Glutamatergic neuron (in vitro differentiated cells): ENCODE measurements at places on chromosomes 12 and 14. TPM values are rescaled to one million over a fixed set of nuclear protein-coding genes. Genes with fewer than 3 reads are reported as not detected.
A peak's percentile ranks its signal among the peaks of the same experiment; 100 is the strongest.

DNA sequence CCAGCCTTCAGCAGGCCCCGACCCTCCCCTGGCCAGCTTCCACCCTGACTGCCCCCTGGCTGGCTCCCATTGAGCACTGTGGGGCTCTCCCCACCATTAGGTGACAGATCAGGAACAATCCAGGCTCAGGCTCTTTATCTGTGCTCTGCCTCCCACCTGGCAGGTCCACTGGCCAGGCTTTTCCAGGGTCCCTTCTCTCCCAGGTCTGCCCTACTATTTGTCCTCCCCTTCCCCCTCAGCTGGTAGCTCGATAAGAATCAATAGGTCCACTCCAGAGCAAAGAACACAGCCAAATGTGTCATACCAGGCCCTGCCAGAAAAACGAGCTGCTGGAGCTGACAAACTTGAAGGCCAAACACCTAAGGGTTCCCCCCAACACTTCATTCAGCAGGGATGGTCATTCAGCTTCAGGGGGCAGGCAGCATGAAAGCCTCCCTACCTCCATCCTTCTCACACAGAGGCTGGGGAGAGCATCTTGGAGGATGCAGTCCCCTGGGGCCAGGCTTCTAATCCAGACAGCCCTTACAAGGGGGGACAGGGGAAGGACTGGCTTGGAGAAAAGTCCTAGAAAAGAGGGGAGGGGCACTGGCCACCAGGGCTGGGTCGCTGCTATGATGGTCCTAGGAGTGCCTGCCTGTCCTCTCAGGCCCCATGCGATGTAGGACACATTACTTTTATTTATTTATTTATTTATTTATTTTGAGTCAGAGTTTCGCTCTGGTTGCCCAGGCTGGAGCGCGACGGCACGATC lies 1.9 kb upstream of the KRT18 start:
- peaks cover 6% of the 10 kb centered on the region for H3K27me3 ChIP-seq
- no peaks in the 10 kb centered on the region for H3K36me3 ChIP-seq
- H3K4me1 ChIP-seq: no peaks in the 10 kb centered on the region
- no peak overlapping the region for H3K27ac ChIP-seq
- H3K4me3 ChIP-seq: no peak overlapping the region
- no peak for DNase-seq

GRCh38 chr14:72033365-72033764 lies 101.1 kb downstream of the RGS6 start:
- H3K4me3 ChIP-seq: no peak overlapping the region
- DNase-seq: no peak
- no peaks in the 10 kb centered on the region for H3K36me3 ChIP-seq
- H3K4me1 ChIP-seq: no peaks in the 10 kb centered on the region
- H3K27ac ChIP-seq: no peak overlapping the region
- H3K27me3 ChIP-seq: no peaks in the 10 kb centered on the region

DNA sequence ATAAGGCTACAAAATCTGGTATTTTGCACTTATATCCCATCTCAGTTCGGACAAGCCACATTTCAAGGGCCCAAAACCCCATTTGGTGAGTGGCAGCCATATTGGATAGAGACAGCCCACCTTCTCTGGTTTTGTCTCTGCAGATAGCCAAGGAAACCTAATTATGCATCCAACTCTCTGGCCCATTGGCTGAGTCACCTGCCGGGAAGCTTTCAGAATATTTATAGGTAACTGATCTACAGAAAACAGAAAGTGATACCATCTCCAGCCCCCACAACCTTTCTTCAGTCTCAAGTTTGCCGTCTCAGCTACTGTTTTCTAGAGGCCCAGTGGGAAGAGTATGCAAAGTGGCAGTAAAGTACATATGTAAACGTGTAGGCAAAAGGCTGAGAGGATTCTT lies 33.7 kb upstream of the PPP1CC start:
- H3K4me1 ChIP-seq: no peaks in the 10 kb centered on the region
- no peak overlapping the region for H3K4me3 ChIP-seq
- DNase-seq: no peak
- H3K27me3 ChIP-seq: peaks cover 4% of the 10 kb centered on the region
- H3K27ac ChIP-seq: no peak overlapping the region
- H3K36me3 ChIP-seq: no peaks in the 10 kb centered on the region

GRCh38 chr12:29416748-29417147 lies 35.8 kb upstream of the ERGIC2 start:
- no peak overlapping the region for H3K4me3 ChIP-seq
- no peak for DNase-seq
- H3K27ac ChIP-seq: no peak overlapping the region
- no peaks in the 10 kb centered on the region for H3K4me1 ChIP-seq
- peaks cover 8% of the 10 kb centered on the region for H3K36me3 ChIP-seq

GRCh38 chr14:65173973-65174693 lies 71.8 kb upstream of the MAX start:
- H3K4me3 ChIP-seq: no peak overlapping the region
- no peaks in the 10 kb centered on the region for H3K4me1 ChIP-seq
- no peak for DNase-seq

DNA sequence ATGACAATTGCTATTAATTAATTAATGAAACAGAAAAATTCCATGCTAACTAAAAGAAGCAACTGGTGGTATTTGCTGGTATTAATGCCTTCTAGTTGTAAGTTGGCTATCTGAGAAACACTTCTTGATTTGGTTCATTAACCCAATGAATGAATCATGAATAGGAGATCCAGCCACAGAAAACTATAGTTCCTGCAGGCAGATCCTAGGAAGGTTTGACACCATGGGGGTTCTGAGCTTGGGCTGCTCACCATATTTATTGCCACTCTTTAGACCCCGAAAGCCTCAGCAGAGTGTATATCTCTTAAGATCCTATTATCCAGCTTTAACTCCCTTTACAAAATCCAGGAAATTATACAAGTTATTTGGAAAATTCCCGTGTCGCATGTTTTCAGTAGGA lies 81.4 kb upstream of the REP15 start:
- DNase-seq: no peak
- peaks cover 2% of the 10 kb centered on the region for H3K27me3 ChIP-seq
- H3K4me3 ChIP-seq: no peak overlapping the region
- H3K4me1 ChIP-seq: no peaks in the 10 kb centered on the region

DNA sequence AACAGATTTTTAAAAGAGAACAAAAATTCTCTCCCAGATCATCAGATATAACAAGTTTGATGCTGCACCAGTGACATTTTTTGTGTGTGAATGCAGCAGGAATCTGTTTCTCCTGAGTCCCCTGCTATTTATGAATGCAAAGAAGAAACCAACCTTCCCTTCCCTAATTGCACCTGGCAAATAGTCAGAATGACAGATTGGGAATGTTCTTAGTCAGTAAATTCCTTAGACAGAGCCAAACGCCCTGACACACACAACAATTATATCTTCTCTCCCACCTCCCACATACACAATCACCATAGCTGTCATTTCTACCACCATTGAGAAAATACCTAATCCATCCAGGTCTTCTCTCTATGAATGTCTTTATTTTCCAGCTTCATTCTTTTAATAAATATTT lies 174.4 kb downstream of the ALG10B start:
- no peaks in the 10 kb centered on the region for H3K36me3 ChIP-seq
- DNase-seq: no peak
- H3K27me3 ChIP-seq: peaks cover 2% of the 10 kb centered on the region
- H3K4me1 ChIP-seq: no peaks in the 10 kb centered on the region
- H3K4me3 ChIP-seq: no peak overlapping the region
- H3K27ac ChIP-seq: no peak overlapping the region

GRCh38 chr12:81333812-81334211 lies 255.9 kb downstream of the ACSS3 start:
- no peaks in the 10 kb centered on the region for H3K36me3 ChIP-seq
- no peak overlapping the region for H3K27ac ChIP-seq
- H3K27me3 ChIP-seq: no peaks in the 10 kb centered on the region
- H3K4me3 ChIP-seq: no peak overlapping the region
- H3K4me1 ChIP-seq: no peaks in the 10 kb centered on the region

GRCh38 chr12:56129206-56129941 lies 1.3 kb downstream of the ESYT1 start:
- no peaks in the 10 kb centered on the region for H3K36me3 ChIP-seq
- peaks cover 15% of the 10 kb centered on the region for H3K4me1 ChIP-seq
- peak overlapping the region; percentile 95 for H3K27ac ChIP-seq
- peak; percentile 70 for DNase-seq
- H3K4me3 ChIP-seq: peak overlapping the region; percentile 99

DNA sequence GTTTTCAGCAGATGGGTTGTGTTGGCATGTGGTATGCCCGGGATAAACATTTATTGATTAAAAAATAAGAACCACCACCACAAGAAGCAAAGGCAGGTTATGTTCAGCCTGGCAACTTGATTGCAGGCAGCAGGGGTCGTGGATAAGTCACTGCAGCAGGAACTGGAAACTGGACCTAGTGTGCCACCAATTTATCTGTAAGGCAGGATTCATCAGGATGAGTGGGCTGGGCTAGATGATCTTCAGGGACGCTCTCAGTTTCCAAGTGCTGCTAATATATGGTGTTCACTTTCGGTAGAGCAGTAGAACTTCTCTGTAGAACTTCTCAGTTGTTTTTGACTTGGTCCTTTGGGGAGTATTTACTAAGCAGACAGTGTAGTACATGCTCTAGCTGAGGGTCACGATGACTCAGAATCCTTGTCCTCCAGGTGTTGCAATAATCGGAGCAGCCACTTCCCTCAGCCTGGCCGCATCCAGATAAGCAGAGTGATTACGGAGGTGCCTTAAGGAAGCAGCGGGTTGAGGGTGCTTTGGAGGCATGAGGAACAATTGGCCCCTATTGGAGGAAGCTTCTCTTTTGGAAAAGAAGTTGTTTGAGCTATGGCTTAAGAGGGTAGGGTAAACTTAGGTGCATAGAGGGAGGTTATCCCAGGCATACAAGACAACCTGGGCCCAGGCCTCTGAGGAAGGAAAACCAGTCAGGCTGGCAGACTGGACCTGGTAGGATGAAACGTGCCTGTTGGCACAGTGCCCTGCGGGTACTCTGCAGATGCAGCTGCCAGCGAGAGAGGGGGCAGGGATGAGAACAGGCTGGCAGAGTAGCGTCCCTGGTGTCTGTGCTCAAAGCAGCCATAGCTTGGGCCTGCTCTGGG lies 104.0 kb downstream of the GPR135 start:
- DNase-seq: no peak
- H3K4me3 ChIP-seq: no peak overlapping the region
- peaks cover 2% of the 10 kb centered on the region for H3K27me3 ChIP-seq
- no peaks in the 10 kb centered on the region for H3K4me1 ChIP-seq
- no peak overlapping the region for H3K27ac ChIP-seq

DNA sequence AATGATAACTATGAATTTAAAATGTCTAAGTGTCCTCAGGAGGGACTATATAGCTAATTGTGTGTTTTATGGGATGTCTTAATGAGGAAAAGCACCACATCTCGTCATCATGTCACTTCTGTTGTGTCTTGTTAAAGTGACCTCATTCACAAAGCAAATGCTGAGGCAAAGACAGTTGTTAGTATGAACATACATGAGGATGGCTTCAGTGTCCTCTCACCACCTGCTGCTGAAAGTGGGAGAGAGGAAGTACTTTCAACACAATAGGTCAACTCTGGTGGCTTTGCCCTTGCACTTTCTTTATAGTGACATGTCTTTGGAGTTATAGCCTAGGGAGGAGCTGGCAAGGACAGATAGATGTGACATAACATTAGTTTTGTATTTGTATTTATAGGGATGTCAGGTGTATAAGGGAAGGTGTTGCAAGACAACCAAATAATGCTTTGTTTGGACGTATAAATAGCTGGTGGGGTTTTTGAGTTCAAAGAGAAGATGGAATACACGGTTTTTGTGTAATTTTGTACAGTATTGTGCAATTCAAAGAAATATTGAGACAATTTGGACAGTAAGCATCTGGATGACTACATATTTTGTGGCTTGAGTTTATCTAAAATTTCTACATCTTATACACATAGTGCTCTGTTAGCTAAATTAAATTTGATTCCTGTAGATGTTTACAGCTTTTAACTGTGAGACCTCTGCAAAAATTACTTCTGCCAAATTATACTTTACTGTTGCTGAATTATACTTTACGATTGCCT lies 131.7 kb upstream of the ATP2B1 start:
- peaks cover 3% of the 10 kb centered on the region for H3K4me1 ChIP-seq
- no peak for DNase-seq
- no peaks in the 10 kb centered on the region for H3K36me3 ChIP-seq
- peaks cover 2% of the 10 kb centered on the region for H3K27me3 ChIP-seq

GRCh38 chr12:104877103-104877705 lies 80.9 kb downstream of the SLC41A2 start:
- no peak overlapping the region for H3K27ac ChIP-seq
- peak; percentile 20 for DNase-seq
- H3K36me3 ChIP-seq: peaks cover 5% of the 10 kb centered on the region
- no peak overlapping the region for H3K4me3 ChIP-seq
- H3K4me1 ChIP-seq: no peaks in the 10 kb centered on the region

DNA sequence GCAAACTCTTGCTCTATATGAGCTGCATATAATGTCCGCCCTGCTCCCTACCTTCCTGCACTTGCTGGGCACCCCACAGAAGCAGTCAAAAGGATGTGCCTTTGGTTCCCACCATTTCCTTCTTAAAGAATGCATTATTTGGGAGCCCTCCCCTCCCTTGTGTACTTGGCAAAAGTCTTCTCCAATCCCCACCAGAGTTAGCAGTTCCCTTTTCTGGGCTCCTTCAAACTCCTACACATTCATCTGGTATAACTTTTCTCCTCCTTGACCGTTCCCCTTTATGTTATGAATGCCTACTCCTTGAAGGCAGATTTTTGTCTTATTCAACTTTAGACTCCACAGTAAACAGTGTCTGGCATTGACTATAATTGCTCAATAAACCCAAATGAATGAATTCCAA lies 27.8 kb downstream of the AREL1 start:
- no peak for DNase-seq
- H3K27me3 ChIP-seq: no peaks in the 10 kb centered on the region
- no peak overlapping the region for H3K27ac ChIP-seq
- H3K4me3 ChIP-seq: no peak overlapping the region
- no peaks in the 10 kb centered on the region for H3K4me1 ChIP-seq

DNA sequence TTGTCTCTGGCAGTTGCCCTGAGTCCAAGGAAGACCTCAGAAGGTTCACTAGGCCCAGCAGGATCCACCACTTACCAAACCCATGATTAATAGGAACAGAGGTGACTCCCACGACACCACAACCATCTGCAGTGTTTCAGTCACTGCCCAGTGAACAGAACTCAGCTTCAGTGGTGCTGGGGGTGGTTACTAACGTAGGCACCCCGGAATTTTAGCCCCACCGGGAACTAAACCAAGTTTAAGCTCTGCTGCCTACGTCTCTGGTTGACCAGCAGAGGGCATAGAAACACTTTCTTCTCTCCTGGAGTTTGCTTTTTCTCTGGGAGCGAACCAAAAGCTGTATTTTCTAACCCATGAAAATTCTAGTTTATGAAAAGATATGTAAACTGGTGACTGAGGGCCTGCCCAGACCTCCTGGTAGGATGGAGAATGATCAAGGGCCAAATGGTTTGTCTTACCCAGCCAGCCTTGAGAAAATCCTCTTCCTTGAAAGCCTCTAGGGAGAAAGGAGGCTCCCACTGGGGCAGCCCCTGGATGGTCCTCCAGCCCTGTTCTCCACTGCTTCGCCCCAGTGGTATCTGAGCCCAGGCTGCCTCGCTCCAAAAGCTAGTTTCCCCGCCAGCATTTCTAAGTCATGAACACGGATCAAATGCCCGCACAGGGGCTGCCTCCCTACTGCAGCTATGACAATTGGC lies 379.8 kb downstream of the DPF3 start:
- H3K27me3 ChIP-seq: peaks cover 3% of the 10 kb centered on the region
- no peaks in the 10 kb centered on the region for H3K36me3 ChIP-seq
- H3K4me1 ChIP-seq: peaks cover 14% of the 10 kb centered on the region
- no peak overlapping the region for H3K4me3 ChIP-seq
- DNase-seq: peak; percentile 22

Gene FAM222A
- 18.1 TPM for total RNA-seq

Gene LRRIQ1
- 10.6 TPM for total RNA-seq

Gene RILPL1
- total RNA-seq: 6.2 TPM

Gene CLEC1A
- total RNA-seq: not detected

Gene TROAP
- total RNA-seq: 11.7 TPM

Gene INHBE
- total RNA-seq: 18.0 TPM

Gene OASL
- not detected for total RNA-seq

Gene FLVCR2
- total RNA-seq: not detected

Gene KRT2
- not detected for total RNA-seq

Gene GUCY2C
- not detected for total RNA-seq
